ENCODE measurements at places on chromosomes 13 and 19.

DNA sequence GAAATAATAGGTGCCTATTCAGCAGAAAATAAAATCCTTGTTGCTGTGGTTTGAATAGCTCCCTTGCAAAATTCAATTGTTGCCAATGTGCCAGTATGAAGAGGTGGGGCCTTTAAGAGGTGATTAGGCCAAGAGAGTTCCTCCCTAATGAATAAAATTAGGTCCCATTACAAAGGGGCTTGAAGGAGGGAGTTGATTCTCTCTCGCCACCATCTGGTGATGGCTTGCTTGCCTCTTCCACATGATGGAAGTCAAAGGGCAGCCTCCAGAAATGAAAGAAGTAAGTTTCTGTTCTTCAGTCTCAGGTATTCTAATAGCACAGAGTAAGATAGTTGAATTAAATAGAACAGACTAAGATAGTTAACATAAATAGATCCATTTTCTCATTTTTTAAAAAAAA, 3.0 kb upstream of the EEF1AKMT1 start:
- no peak for DNase-seq

GRCh38 chr13:53017433-53017970, 11.1 kb upstream of the OLFM4 start:
- DNase-seq = no peak

GRCh38 chr13:79679334-79679733, 198.4 kb downstream of the NDFIP2 start:
- DNase-seq = peak; percentile 30

DNA sequence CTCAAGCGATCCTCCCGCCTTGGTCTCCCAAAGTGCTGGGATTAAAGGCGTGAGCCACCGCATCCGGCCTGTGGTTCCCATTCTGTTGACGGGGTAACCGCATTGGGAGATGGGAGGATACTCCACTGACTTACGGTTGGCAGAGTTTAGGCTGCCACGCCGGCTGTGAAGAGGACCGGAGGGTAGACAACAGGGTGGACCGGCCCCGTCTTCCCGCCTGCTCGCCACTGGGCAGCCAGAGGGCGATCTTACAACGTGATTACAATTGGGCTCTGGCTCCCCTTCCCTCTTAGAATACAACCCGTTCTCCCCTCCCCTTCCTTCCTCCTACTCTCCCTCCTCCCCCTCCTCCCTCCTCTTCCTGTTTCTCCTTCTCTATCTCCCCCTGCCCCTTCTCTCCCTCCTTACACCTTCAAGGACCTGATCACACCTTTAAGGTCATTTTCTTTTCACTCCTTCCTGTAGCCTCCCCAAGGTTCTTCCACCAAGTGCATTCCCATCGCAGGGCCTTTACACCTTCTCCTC, 957 bp upstream of the CCDC194 start:
- DNase-seq = peak; percentile 24

GRCh38 chr13:78620936-78621470, 17.7 kb upstream of the POU4F1 start:
- DNase-seq = no peak

GRCh38 chr13:51614350-51614786, 30.1 kb downstream of the WDFY2 start:
- DNase-seq = peak; percentile 30

- DNase-seq = no peak
These were observed 4.1 kb downstream of the ISYNA1 start for GRCh38 chr19:18433735-18434398.

GRCh38 chr19:6803036-6803404, 30.5 kb downstream of the VAV1 start:
- no peak for DNase-seq

DNA sequence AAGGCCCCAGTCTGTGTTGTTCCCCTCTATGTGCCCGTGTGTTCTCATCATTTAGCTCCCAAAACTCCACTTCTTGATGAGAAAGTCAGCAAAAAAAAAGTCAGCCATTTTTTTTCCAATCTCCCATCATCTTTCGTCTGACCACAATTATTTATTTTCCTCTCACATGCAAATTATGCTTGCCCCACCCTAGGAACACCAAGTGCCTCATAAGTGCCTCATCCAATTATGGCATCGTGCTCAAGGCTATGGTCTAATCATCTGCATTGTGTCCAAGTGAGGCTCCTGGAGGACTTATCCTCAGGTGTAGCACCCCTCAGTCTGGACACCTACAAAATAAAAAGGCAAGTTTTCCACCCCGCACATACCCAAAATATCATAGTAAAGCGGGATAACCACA, 20.8 kb upstream of the IPO5 start:
- no peak for DNase-seq

DNA sequence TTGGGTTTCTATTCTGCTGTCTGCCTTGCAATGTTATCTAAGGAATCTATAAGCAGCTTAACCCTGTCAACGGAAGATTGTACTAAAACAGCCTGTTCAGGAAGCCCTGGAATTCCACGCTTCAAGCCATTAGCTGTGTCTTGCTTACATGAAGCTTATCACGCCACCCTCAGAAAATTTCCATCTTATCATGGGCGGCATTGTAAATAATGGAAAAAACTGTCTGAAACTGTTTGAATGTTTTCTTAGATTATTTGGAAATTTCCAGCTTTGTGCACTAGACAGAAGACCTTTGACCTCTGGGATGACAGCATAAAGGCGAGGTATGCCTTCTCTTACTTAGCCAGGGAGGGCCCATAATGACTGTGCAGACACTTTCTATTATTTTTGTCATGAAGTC, 319.7 kb downstream of the KCNRG start:
- no peak for DNase-seq

GRCh38 chr19:50327013-50327412, 2.2 kb downstream of the KCNC3 start:
- DNase-seq = no peak

GRCh38 chr13:100176801-100177400, 88.0 kb downstream of the PCCA start:
- DNase-seq = no peak

DNA sequence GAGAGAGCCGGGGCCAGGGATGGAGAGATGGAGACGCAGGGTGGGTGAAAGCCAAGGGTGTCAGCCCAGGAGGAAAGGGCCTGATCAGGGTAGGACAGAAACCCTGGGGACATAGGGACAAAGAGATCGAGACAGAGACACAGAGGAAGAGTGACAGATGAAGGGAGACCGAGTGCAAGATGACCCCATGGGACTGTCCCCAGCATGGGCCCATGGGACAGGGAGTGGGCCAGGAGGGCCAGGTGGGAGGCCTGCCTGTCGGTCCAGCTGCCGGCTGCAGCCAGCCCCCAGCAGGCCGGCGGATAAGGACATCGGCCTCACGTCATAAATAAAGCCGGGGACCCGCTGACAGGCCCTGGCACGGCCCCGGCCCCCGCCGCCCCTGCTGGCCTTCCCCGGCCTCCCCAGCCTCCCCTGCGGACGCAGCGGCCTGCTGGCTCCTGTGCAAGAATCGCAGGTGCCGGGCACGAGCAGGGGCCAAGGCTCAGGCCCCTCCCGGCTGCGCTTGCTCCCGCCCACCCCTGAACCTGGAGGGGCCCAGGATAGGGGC, 6.3 kb downstream of the REX1BD start:
- DNase-seq = no peak

- DNase-seq = no peak
These were observed 12.2 kb upstream of the DCUN1D2 start for GRCh38 chr13:113502686-113503085.

GRCh38 chr19:55454787-55455243, 6.6 kb downstream of the ISOC2 start:
- peak; percentile 56 for DNase-seq

GRCh38 chr19:4493104-4493928, 21.2 kb downstream of the HDGFL2 start:
- DNase-seq = no peak

DNA sequence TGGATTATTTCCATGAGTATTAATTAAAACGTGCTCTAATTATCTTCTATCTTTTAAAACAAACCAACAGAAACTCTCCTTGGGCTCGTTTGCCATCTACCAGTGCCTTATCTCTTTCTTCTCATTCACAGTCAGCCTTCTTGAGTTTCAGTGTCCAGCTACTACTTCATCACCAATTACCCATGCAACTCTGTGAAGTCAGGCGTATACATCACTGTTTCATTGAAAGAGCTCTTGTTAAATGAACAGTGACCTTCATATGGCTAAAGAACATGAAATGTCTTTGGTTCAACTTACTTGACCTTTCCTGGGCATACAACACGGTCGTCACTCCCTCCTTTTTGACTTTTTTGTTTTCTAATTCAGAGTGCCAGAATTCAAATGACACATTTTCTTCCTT, 5.2 kb upstream of the IFT88 start:
- DNase-seq = no peak

DNA sequence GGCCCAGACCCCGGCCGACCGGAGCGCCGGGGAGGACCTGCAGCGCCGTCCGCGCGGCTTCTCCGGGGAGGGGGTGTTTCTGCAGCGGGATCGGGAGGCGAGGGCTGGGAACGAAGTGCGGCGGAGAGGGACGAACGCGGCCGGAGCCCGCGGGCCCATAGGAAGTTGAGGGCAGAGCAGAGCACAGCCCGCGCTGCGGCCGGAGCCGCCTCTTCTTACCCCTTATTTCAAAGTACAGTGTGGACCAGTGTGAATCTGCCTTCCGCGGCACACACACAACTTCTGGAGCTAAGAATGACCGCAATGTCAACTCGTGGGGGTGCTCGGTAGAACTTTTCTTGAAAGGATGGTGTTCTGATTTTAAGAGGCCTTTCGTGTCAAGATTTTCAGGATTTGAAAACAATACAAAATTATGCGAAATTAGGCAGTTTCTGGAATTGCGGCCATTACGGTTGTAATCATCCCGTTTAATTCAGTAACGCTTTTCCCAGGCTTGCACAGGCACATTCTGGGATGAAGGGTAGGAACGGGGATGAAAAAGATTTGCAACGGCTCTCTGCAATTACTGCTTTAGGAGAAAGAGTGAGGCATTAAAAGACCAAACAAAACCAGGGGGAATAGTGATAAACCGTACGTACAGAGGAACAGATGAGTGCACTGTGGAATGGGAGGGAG, 821 bp downstream of the TDRD3 start:
- DNase-seq = no peak

DNA sequence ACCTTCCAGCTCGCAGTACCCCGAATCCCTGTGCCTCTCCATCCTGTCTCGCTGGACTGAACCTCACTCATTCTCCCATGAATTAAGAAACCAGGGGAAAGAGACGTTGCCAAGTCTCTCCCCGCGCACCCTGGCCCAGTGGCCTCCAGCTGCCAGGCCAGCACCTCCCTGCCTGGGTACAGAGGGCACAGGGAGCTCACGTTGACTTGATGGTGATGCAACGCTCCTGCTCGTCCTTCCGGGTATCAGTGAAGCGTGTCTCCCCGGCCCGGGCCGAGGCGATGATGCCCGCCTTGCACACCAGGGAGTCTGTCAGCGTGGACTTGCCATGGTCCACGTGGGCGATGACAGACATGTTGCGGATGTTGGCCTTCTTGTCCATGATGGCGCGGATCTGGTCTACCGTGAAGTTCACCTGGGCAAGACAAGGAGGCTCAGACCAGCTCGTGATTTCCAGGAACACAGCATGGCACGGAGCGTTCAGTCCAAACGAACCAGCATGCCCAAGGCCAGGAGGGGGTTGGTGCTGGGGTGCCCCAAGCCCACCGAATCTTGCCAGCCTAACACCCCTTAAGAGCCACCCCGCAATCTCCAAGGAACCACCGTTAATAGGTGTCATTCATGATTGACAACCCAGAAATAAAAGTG, 1.2 kb downstream of the EEF2 start:
- no peak for DNase-seq

DNA sequence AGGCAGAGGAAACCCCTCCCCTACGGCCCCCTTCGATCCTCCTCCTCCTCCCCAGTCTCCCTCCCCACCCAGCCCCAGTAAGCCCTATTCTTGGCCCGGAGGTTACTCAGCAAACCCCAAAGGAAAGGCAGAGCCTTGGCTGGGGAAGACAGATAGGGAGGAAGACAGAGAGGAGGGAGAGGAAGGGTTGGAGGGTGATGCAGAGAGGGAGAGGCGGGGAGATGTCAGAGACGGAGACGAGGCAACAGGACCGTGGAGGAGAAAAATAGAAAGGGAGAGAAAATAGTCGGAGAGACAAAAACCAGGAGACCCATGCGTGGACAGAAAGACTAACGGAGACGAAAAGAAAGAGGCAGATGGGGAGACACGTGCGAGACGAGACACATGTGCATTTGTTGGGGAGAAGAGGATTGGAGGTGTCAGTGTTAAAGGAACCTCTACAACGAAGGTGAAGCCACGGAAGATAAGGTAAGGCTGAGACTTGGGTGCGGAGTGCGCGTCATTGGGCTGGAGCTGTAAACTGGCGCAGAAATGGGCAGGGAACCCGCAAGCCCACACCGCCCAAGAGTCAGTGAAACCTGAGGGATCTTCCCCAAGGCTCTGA, 2.9 kb downstream of the TGFB1 start:
- no peak for DNase-seq

GRCh38 chr13:94813920-94814475, 101.7 kb upstream of the SOX21 start:
- DNase-seq = no peak

DNA sequence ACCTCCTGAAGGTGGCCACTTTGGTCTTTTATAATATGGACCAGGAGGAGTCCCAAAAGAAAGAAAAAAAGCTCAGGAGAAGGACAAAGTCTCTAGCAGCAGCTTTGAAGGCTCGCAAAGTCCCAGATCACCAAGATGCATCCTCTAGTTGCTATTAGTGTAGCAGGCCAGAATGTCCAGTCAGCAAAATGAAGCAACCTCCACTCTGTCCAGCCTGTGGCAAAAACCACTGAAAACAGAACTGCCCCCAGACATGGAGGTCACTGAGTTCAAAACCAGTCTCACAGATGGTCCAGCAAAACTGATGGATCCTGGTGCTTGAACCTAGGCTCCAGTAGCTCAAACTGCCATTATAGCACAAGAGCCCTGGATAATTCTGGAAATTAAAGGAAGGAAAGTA, 10.4 kb downstream of the LILRB4 start:
- no peak for DNase-seq

DNA sequence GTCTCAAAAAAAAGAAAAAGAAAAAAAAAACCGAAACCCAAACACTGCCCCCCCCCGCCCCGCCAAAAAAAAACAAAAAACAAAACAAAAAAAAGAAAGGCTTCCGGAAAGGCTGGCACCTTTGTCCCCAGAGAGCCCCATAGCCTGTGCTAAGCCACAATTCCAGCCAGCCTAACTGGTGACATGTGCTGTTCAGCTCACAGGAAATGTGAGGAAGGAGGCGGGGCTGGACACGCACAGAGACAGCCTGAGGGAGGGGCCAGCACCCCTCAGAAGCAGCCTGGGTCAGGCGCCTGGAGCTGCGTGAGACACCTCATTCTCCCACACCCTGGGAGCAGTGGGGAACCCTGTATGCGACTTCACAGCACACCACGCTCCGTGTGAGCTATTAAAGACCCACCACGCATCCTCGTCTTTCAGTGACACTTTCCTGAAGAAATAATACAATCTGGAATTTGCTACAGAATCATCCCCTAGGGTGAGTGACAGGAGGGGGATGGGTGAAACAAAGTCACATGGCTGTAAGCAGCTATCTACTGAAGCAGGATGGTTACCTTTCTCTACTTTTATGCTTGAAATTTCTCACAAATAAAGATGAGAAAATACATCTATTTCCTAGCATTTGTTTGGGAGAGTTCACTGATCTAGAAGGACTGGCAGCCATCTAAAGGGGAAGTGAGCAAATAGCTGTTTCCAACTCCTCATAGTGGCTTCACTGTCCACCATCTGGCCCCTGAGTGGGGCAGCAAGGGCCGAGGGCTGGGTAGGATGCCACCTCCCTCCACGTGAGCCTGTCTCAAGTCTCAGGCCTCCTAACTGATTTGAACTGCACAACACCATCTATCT, 12.3 kb upstream of the SLC35E1 start:
- peak; percentile 88 for DNase-seq

GRCh38 chr19:19120308-19121231, 17.7 kb downstream of the TMEM161A start:
- DNase-seq = no peak

GRCh38 chr19:16342002-16342715, 17.5 kb downstream of the KLF2 start:
- DNase-seq = peak; percentile 40
